ENCODE measurements at places on chromosomes 7 and 10.

DNA sequence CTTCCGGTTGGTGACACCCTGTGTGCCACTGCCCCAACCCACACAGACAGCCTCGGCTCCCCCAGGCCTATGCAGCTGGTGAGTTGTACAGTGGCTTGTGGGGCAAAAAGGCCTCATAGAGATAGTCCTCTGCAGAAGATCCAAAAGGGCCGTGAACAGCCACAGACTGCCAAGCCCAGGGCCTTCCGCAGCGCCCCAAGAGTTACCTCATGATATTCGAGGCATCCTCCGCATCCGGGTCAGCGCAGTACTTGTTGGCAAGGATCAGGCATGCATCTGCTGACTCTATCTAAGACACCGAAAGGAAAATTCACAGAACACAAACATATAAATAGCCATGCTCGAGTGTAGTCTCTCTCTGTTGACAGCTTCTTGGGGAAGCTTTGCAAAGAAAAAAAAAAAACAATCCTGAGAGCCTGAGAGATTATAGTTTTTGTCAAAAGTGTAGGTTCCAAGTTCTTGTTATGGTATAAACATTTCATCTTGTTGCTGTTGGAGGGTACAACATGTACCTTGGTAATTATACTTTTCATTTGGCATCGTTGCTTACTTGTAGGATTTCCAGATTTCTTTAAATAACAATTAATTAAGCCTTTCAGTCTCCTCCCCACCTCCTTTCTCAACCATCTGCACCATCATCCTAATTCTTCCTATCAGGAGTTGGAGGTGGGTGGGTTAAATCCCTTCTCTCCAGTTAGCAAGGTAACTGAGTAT, 553.0 kb downstream of the KCNMA1 start:
- no peak for DNase-seq

DNA sequence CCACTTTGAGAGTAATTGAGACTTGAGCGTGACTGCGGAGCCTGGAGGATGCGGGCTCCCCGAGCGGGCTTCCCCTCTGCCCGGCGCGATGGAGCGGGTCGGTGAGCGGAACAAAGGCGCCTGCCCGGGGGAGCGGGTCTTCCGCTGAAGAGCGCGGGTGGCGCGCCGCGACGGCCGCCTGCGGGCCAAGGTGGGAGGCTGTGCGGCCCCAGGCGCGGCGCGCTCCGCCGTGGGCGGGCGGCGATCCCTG, at the start of gene GALNT17:
TSS of gene GALNT17 (plus strand) at position 18 of the 250 bp plus-strand sequence.
- DNase-seq: no peak

DNA sequence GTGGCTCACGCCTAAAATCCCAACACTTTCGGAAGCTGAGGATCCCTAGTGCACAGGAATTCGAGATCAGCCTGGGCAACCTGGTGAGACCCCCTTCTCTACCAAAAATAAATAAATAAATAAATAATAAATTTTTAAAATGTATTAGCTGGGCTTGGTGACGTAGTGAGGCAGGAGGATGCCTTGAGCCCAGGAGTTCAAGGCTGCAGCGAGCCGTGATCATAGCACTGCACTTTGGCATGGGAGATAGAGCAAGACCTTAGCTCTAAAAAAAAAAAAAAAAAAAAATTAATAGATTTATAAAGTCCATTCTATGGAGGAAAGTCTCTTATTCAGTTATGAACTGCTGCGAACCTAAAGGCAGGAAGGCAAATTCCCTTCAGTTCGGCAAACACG, 1.1 kb upstream of the PTPN12 start:
- DNase-seq: no peak

- no peak for DNase-seq
These were observed 6.6 kb upstream of the DLX6 start for GRCh38 chr7:96998744-96999143.

- DNase-seq: peak; percentile 82
These were observed 38.5 kb downstream of the CDK1 start for GRCh38 chr10:60816628-60817397.

Measured in NCI-H460 (cell line).